Fibroblast of upper back skin (primary cell): ENCODE measurements at places on chromosomes 2 and 18.

GRCh38 chr2:127361929-127362885 lies 25.6 kb downstream of the MAP3K2 start:
- peak; percentile 35 for DNase-seq

DNA sequence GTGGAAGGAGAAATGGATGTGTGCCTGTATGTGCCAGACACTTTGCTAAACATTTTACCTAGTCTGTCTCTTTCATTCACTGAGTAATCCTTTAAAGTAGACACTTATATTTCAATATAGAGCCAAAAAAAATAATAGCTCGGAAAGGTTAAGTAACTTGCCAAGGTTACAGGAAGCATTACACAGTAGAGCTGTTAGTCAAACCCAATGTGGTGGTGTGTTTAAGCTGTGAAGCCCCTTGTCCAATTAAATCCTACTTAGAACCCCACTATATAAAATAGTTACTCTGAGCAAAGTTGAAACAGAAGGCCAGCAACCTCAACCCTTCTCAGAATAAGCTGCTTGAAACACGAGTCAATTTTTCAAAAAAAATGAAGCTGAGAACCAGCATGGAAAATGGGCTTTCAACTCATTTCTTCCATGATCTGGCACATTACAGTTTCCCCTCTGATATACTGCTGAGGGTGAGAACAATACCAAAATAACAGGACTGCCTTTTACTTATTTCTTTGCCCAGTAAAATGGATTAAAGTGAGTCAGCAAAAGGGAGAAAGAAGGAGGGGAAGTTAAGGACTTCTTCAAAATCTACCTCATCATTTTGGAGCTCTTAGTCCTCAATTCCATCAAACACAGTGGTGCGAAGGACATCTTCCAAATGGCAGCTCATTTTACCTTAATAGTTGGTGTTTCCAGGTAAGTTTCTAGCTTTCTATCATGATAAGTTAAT lies 7.9 kb downstream of the RDH14 start:
- peak; percentile 22 for DNase-seq

DNA sequence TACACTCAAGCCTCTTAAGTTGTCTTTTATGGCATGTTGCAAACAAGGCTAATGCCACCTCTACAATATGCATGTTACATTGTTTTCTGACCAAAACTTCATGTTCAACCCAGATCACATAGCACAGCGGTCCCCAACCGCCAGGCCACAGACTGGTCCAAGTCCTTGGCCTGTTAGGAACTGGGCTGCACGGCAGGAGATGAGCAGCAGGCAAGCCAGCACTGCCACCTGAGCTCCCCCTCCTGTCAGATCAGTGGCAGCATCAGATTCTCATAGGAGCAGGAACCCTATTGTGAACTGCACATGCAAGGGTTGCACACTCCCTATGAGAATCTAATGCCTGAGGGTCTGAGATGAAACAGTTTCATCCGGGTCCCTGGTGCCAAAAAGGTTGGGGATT lies 324.8 kb upstream of the CHAC2 start:
- no peak for DNase-seq

GRCh38 chr2:219637842-219638185 lies 10.4 kb downstream of the SLC4A3 start:
- no peak for DNase-seq

DNA sequence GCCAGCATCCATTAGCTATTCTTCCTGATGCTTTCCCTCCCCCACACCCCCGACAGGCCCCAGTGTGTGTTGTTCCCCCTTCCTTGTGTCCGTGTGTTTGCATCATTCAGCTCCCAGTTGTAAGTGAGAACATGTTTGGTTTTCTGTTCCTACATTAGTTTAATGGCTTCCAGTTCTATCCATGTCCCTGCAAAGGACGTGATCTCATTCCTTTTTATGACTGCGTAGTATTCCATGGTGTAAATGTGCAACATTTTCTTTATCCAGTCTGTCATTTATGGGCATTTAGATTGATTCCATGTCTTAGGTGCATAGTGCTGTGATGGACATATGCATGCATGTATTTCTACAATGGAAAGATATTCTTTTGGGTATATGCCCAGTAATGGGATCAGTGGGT lies 104.7 kb downstream of the TMEM185B start:
- DNase-seq: no peak

DNA sequence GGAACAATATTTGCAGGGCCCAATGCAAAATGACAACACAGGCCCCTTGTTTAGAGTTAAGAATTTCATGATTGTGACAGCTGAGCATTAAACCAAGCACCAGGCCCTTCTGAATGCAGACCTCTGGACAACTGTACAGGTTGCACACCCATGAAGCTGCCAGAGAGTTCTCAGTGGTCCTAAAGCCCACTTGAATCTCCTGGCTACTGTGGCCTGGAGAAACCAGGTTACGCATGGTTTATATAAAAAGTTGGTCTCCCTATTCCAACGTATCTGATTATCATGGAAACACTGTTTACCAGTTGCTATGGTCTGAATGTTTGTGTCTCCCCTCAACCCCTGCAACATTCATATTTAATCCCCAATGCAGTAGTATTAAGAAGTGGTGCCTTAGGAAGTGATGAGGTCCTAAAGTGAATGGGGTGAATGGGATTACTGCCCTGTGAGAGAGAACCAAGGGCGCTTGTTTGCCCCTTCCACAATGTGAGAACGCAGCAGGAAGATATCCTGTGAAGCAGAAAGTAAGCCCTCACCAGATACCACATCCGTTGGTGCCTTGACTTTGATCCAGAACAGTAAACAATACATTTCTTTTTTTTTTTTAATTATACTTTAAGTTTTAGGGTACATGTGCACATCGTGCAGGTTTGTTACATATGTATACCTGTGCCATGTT lies 48.0 kb upstream of the ANXA4 start:
- no peak for DNase-seq

GRCh38 chr2:133814890-133815289 lies 246.6 kb upstream of the NCKAP5 start:
- DNase-seq: no peak

DNA sequence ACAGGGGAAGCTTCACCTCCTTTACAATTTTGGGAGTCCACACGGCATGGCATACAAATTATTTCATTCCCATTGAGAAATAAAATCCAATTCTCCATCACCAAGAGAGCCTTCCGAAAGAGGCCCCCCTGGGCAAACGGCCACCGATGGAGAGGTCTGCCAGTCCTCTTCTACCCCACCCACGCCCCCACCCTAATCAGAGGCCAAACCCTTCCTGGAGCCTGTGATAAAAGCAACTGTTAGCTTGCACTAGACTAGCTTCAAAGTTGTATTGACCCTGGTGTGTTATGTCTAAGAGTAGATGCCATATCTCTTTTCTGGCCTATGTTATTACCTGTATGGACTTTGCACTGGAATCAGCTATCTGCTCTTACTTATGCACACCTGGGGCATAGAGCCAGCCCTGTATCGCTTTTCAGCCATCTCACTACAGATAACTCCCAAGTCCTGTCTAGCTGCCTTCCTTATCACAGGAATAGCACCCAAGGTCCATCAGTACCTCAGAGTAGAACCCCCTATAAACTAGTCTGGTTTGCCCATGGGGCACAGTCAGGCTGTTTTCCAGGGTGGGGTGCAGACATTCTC lies 58.3 kb downstream of the BCL11A start:
- DNase-seq: no peak

GRCh38 chr2:42331569-42332284 lies 29.3 kb downstream of the COX7A2L start:
- DNase-seq: peak; percentile 45

- DNase-seq: peak; percentile 57
Measured at GRCh38 chr18:69865776-69866175, 81.9 kb downstream of the CD226 start.
